ENCODE measurements at places on chromosomes 7 and 10.
A peak's percentile ranks its signal among the peaks of the same experiment; 100 is the strongest.

DNA sequence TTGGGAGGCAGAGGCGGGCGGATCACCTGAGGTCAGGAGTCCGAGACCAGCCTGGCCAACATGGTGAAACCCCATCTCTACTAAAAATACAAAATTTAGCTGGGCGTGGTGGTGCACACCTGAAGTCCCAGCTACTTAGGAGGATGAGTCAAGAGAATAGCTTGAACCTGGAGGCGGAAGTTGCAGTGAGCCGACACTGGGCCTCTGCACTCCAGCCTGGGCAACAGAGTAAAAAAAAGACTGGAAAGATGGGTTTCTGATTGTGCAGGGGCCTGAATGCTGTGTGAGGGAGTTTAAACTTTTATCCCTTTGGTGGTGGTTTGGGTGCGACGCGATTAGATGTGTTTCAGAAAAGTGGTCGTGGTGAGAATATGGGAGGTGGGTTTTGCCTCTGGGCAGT lies 1.8 kb downstream of the CHST12 start:
- no peak for DNase-seq

- no peak for DNase-seq
Observed at GRCh38 chr7:1252540-1253090, 19.9 kb downstream of the UNCX start.

- no peak for DNase-seq
Observed at GRCh38 chr10:100442548-100442947, 20.3 kb upstream of the WNT8B start.

- no peak for DNase-seq
Observed at GRCh38 chr7:20831451-20831850, 44.8 kb upstream of the SP8 start.

- DNase-seq, result no peak
Observed at GRCh38 chr10:79022565-79023230, 46.1 kb upstream of the ZMIZ1 start.

GRCh38 chr10:112985690-112986543 lies 35.9 kb downstream of the TCF7L2 start:
- peak; percentile 63 for DNase-seq

DNA sequence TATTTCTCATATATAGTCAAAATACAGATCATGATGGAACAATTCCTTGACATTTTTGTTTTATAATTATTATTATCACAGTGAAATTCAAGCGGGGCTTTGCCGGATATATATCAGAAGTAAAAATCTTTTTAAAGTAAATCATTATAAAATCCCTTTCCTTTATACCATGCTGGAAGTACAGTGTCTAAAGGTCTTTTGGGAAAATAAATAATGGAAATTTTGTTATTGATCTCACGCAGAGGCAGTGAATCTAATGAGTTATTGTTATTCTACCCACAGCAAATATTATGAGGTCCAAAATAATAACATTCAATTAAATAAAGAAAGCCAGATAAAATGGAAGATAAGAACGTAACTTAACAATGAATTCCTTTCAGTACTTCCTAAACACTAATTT lies 33.8 kb downstream of the GFRA1 start:
- no peak for DNase-seq

- no peak for DNase-seq
Observed at GRCh38 chr7:101934618-101935017, 117.2 kb downstream of the CUX1 start.

DNA sequence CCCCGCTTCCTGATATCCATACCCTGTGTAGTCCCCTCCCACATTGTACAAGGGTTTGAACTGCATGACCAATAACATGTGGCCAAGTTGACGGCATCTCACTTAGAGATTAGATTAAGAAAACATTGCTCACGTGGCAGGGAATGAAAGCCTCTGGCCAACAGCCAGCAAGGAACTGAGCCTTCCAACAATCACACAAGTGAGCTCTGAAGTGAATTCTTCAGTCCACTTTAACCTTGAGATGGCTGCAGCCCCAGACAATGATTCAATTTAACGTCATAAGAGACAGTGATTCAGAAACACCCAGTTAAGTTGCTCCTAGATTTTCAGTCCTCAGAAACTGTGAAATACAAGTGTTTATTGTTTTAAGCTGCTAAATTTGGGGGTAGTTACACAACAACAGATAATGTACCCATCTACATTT lies 165.9 kb upstream of the PLXNA4 start:
- peak; percentile 89 for DNase-seq

DNA sequence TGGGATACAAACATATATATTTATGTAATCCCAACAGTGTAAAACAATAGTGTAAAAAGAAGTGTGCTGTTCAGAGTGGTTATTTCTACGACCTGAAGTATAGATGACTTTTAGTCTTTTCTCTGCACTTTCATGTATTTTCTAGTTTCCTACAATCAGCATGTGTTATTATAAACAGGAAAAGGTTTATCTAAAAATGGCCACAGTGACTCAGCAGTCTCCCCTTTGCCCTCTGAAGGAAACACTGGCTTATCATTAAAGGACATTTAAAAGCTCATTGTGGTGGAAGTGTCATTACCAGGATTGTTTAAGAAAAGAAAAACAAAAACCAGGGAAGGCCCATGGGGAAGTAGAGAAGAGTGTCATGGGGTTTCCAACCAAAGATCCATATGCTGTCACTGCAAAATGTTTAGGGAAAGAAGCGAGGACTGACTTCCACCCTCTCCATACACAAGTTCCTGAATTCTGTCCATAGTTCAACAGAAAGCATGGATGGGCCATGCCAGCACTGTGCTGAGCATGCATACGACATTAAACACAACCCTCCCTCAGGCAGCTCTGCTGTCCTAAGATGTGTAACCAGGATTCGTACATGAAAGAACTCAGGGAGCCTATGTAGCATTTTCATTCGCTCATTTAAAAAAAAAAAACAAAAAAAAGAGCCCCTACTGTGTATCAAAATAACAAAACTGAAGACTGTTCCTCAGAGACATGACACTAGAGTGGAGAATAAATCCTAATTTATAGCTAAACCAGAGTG lies 10.2 kb downstream of the CYREN start:
- peak; percentile 67 for DNase-seq

GRCh38 chr7:73395538-73396503 lies 37.8 kb upstream of the FZD9 start:
- no peak for DNase-seq

GRCh38 chr10:119541459-119542356 lies 811 bp downstream of the RGS10 start:
- no peak for DNase-seq

DNA sequence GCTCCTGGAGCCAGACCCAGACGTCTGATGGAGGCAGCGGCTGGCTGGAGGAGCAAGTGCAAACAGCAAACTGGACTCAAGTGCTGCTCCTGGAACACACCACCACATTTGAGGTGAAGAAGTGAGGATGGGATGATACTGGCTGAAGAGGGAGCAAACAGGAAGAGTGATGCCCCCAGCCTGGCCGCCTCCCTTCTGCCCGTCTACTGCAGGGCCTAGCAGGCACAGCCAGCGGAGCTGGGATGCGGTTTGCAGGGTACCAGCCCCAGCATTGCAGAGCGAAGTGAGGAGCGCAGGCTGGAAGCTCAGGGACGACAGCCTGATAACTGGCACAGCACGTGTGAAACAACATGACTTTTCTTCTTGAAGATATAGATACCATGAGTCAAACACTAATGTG lies 111.8 kb upstream of the ZNF32 start:
- no peak for DNase-seq

DNA sequence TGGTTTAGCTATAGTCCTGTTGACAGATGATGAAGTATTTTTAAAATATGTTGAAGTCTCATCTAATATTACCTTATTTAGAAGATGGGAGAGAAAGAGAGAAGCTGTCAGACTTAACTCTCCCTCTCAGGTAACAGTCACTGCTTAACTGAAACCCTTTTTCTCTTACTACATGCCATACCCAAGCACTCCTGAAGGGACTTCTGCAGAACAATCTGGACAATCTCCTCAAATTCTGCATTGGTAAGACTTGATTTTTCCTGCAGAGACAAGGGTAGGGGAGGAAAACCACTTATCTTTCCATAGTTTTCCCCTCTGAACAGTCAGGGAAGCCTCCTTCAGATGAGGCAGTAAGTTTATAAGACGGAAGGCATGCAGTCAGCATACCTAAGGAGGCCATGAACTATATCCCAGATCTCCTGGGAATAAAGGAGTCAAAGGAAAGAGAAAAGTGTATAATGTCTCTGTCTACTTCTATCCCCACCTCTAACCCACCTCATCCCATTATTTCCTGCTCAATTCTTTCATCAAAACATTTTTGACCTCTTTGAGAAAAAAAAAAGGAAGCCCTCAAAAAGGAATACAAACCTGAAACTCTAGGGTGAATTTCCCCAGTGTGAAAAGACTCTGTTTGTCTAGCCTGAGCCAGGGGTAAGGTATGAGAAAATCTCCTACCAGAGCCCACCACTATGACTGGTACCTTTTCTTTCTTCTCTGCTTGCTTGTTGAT lies 9.4 kb downstream of the ZCWPW1 start:
- no peak for DNase-seq

DNA sequence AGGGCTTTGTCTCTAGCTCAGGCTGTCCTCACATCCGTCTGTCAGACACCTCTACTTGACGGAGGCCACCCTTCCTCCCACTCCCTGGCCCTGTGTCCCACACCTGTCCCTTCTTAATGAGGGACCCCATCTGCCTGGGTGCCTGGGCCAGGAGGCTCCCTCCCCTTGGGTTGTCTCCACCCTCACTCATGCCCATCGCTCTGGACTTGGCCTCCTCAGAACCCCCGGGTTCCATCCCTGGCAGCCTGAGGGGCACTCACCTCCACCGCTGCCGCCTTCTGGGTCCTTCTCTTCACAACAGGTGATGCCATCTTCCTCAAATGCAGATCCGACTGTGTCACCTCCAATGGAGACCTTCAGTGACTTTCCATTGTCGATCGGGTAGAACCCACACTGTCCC lies 20.2 kb upstream of the GJD4 start:
- DNase-seq, result no peak

- DNase-seq, result no peak
Observed at GRCh38 chr7:127881564-127881963, 149.7 kb downstream of the LRRC4 start.

DNA sequence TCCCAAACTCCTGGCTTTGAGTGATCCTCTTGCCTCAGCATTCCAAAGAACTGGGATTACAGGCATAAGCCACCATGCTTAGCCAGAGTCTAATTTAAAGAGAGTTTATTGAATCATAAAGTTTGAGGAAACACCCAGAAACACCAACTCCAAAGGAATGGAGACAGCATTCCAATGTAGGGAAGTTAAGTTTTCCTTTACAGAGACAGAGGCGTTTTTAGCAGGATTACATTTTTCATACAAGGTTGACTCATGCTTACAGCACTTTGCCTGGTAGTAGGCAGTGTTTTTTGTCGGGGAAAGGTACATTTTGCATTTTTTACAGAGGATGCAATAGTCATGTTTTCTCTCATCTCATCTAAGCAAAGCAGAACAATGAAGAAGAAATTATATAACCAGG lies 18.9 kb upstream of the OPN4 start:
- peak; percentile 91 for DNase-seq

DNA sequence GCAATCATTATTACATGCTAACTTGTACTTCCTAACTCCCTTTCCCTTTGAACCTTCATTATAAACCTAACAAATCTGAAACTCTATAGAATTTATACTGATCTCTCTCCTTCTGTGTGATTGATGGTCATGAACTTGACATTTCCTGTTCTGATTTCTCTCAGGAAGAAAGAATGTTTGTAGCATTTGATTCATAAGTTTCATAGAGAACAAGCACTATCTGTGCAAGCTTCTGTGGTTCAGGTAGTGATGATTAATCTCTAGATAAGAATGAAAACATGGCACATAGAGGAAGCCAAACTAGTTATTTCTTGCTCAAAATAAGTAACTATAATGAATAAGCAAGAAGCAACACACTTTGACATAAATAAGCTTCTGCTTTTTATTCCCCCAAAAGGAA lies 34.2 kb downstream of the TFPI2 start:
- peak; percentile 0 for DNase-seq

GRCh38 chr7:36723951-36724664 lies at the start of gene AOAH:
TSS of gene AOAH (minus strand) at chr7:36724494. CDS start at chr7:36724148, 346 bp downstream.
- no peak for DNase-seq

DNA sequence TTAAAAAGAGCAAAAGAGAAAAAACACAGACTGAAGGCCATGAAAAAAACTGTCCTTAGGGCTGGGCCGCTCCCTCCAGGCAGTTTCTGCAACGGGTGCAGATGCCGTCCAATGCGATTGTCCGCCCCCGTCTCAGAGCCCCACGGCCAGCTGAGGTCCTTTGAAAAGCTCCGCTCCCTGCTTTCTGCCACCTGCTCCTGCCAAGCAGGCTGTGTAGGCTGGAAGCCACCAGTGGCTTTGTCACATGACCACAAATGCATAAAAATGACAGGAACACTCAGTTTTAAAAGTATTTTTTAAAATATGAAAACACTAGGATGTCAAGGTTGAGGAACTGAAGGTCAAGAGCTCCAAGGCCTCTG lies 71.7 kb downstream of the AMZ1 start:
- no peak for DNase-seq

DNA sequence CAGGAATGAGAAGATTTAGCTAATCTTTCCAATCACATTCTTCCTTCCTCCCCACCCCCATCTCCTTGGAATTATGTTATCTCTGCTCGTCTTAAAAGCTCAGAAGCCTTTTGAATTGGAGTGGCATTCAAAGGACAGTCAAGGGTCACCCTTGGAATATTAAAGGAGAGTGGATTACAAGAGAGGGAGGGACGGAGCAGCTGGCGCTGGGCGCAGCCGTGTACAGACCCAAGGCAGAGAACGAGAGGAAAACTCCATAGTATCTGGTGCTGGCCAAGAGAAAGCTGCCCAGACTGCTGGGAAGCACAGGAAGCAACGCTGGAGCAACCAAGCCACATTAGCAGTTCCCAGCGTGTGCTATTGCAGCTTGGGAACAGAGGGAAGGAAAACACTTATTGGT lies 95.7 kb downstream of the POU6F2 start:
- no peak for DNase-seq

DNA sequence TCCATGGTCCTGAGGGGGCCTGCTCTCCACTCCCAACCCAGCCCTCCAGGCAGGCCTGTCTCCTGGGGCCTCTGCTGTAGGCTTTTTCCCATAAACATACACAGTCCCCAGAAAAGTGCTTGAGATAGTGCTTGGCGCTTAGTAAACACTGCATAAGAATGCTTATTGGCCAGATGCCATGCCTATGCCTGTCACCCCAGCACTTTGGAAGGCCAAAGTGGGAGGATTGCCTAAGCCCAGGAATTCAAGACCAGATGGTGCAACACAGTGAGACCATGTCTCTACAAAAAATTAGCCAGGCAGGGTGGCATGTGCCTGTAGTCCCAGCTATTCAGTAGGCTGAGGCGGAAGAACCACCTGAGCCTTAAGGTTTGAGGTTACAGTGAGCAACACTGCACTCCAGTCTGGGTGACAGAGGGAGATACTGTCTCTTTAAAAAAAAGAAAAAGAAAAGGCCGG lies 24.6 kb upstream of the ASL start:
- DNase-seq, result peak; percentile 94

DNA sequence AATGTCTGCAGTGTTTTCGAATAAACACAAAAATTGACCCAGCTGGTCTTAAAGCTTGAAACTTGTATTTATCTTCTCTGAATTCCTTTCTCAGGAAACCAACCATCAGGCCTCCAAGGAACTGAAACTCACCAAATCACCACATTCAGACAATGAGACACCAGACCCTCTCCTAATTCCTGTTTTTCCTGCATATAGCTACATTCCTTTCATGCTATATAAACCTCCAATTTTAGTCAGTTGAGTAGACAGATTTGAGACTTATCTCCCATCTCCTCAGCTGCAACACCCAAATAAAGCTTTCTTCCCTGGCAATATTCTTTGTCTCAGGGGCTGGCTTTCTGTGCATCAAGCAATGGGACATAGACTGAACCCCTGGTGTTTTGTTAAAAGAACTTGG lies 317.0 kb downstream of the CACNA2D1 start:
- DNase-seq, result peak; percentile 4
